ENCODE measurements at places on chromosomes 12 and 14. TPM values are rescaled to one million over a fixed set of nuclear protein-coding genes. Genes with fewer than 3 reads are reported as not detected.

The PABPN1 gene
- 67.7 TPM for total RNA-seq

The EP400 gene
- total RNA-seq: 12.3 TPM

The DEGS2 gene
- total RNA-seq: not detected

The ANKS1B gene
- total RNA-seq: 1.2 TPM

The MFAP5 gene
- total RNA-seq: 45.9 TPM

The KERA gene
- not detected for total RNA-seq

- DNase-seq: no peak
Measured at GRCh38 chr12:6088921-6089747, 35.3 kb downstream of the VWF start.

DNA sequence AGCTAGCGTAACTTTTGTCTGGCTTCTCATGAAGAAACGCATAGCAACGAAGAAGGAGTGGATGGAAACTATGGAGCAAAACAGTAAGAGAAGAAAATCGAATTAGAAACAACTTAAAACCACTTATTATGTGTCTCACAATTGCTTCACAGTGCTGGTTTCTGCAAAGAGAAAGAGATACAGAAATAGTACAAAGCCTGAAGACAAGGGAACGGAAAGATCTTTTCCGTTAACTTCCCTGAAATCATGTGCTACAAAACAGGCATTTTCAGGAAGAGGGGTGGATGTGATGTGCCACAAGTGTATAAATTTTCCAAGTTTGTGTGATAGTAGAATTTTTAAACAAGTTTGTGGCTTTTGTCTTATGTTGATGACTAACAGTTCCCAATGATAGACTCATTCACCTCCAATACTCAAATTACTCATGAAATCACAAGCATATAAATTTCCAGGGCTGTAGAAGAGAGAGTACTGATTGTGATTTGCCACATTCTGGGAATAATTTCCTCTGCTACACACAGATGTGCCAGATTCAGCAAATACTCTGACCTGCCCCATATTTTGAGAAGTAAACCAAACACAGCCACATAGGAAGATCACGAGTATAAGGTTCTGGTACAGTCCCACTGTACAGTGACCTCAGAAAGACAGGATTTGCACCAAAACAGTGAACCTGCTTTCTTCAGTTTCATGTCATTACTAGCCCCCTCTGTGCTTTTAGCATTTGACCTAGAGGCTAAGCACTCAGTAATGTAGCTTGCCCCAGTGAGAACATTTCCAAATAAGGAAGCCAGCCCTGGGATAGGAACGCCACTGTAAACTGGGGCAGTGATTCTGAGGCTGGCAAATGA is 41.4 kb upstream of the PPFIA2 start:
- no peak for DNase-seq

DNA sequence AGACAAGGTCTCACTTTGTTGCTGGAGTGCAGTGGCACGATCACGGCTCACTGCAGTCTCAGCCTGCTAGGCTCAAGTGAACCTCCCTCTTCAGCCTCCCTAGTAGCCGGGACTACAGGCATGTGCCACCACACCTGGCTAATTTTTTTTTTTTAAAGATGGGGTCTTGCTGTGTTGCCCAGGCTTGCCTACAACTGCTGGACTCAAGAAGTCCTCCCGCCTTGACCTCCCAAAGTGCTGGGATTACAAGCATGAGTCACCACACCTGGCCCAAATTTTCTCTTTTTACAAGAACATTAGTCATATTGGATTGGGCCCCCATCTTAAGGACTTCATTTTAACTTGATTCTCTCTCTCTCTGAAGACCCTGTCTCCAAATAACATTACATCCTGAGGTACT is 7.0 kb upstream of the HECTD4 start:
- no peak for DNase-seq

- DNase-seq: no peak
Measured at GRCh38 chr12:77521508-77522115, 309.1 kb upstream of the NAV3 start.

DNA sequence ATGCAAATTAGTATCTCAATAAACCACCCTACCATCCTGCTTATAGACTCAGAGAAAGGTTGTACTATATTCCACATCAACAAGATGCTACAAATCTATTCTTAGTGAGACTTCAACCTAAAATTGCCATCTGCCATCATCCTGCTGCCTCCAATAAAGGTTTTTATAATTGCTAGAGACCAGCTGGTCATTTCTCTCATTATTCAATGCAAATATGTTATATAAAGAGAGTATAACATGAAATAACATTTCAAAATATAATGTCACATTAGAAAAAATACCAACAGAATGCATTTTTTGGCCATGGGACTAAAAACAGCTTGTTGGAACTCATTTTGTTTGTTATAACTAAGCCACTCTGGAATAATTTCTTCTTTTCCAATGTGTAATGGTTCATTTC is 247.3 kb downstream of the LRIG3 start:
- no peak for DNase-seq

GRCh38 chr12:6769666-6770065 is 2.7 kb upstream of the LAG3 start:
- no peak for DNase-seq

GRCh38 chr12:132338781-132339180 is 9.4 kb upstream of the GALNT9 start:
- DNase-seq: no peak
